Stimulated activated CD4-positive, alpha-beta T cell treated with anti-CD3 and anti-CD28 coated beads, Interleukin-4, amount 100 ng/mL, for 24 hours (primary cell): ENCODE measurements at places on chromosomes 3 and 15.
A peak's percentile ranks its signal among the peaks of the same experiment; 100 is the strongest.

DNA sequence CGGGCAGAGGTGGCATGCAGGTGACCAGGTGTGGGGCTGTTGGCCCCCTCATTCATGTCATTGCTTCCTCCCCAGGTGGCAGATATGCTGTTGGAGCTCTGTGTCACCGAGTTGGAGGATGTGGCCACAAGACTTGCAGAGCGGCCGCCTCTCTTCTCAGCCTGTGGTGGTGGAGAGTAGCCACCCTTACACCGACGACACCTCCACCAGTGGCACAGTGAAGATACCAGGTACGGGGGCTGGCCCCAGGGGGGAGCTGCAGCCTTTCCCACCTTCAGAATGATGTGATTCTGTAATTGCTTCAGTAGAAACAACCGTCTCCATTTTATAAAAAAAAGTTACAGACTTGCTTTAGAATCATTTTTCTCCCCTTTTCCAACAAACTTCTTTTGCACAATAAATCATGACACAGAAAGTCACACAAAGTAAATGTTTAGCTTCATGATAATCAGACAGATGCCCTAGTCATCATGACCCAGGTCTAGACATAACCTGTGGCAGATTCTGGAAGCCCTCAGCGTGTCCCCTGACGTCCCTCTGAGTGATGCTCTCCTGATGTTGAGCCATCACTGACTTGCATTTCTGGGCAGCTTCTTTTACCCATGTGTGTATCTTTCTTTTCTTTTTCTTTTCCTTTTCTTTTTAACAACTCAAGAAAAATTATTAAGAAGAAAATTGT is 76.0 kb upstream of the FAN1 start:
- no peak for DNase-seq

DNA sequence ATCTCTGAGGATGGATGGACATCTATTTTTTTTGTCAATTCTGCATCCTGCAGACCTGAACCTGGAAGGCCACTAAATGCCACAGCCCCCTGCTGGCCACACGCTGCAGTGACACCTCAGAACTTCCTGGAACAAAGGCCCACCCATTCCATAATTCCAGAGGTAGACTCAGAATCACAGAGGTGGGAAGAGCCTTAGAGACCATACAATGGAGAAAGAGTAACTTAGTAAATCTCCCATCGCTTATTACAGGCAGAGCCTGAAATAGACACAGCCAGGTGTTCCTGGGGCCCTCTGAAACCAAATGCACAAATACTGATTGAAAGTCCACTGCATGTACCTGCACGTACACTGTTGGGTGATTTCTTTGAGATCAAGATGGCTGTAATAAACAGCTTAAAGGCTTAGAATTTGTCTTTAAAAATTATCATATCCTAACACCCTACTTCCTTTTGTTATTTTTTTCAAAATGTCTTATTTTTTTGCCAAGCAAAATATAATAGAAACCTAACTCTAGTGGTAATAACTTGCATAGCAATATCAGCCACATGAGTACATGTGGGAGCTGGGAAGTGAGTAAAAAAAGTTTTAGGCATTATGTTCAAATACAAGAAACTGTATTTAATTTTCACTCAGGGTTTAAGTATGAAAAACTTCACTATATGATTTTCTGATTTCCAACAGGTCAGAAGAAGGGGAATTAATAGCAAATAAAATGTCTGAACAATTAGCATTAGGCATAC is 62.7 kb downstream of the EOMES start:
- peak; percentile 42 for DNase-seq

DNA sequence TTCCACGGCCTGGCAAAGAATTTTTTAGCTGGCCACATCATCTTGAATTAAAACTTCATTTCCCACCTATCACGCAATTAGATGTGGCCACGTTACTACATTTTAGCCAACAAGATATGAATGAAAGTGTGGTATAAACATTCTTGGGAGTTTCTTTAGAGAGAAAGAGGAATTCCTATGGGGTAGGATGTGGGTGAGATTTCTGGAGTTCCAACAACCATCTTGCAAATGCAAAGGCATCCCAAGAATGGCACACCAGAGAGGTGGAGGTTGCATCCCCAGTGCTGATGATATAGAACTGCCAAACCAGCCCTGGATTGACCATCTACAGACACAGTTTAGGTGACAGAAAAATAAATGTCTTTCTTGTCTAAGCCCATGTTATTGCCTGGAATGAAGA is 66.3 kb upstream of the AKAP13 start:
- DNase-seq = no peak

GRCh38 chr15:69819371-69819770 is 278.3 kb downstream of the TLE3 start:
- no peak for DNase-seq

DNA sequence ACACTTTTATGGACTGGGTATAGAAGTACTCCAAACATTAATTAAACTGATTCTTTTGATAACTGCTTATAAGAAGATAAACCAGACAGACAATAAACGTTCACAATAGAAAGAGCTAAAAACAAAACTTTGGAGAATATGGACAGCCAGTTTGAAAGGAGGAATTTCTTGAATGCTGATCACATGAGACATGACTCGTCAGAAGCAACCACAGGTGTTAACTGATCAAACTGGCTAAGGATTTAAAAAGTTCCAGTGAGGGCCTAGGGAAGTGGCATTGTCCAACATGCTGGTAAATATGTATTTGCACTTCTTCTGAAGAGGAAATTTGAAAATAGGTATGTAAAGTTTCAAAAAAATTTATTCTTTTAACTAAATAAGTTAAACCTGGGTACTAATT is 29.4 kb upstream of the AP3B2 start:
- no peak for DNase-seq

- no peak for DNase-seq
Measured at GRCh38 chr15:71226536-71227455, 111.5 kb downstream of the THSD4 start.

GRCh38 chr3:48268936-48269561 is 28.1 kb downstream of the ZNF589 start:
- peak; percentile 69 for DNase-seq

- no peak for DNase-seq
Measured at GRCh38 chr3:77373619-77374018, 333.7 kb downstream of the ROBO2 start.
